ENCODE measurements at places on chromosomes 6 and 20.

GRCh38 chr6:54108271-54108670 lies 3.0 kb upstream of the MLIP start:
- H3K27ac ChIP-seq = no peak overlapping the region
- no peaks in the 10 kb centered on the region for H3K36me3 ChIP-seq
- no peak for DNase-seq

DNA sequence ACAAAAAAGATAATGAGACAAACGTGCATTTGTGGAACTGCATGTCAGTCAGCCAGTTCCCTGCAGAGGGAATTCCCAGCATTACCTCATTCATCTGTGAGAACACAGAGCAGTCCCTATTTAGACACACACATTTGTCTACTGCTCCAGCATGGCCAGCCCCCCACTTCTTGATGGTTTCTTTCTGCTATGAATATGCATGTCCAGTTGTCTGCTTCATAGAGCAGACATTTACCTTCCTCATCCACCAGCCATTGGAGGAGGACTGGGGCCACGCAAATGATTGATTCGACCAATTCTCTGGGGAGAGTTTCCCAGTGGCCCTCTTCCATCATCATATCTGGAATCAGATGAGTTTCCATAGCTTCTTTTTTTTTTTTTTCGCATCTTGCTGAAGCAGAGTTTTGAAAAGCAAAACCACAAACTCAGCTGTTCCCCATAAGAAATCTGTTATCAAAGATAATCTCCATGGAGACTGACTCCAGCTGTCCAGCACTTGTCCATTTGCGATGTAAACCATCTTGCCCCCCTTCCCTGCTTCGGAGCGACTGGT lies 11.8 kb downstream of the ENPP1 start:
- no peaks in the 10 kb centered on the region for H3K27me3 ChIP-seq
- H3K27ac ChIP-seq = no peak overlapping the region
- no peaks in the 10 kb centered on the region for H3K4me1 ChIP-seq
- H3K36me3 ChIP-seq = no peaks in the 10 kb centered on the region
- H3K4me3 ChIP-seq = no peak overlapping the region

- H3K36me3 ChIP-seq = no peaks in the 10 kb centered on the region
- DNase-seq = no peak
- no peak overlapping the region for H3K27ac ChIP-seq
- peaks cover 15% of the 10 kb centered on the region for H3K4me1 ChIP-seq
- H3K4me3 ChIP-seq = no peak overlapping the region
Measured at GRCh38 chr20:61929561-61929960, 136.1 kb downstream of the TAF4 start.

- H3K4me1 ChIP-seq = peaks cover 35% of the 10 kb centered on the region
- H3K27ac ChIP-seq = no peak overlapping the region
- no peaks in the 10 kb centered on the region for H3K27me3 ChIP-seq
- H3K36me3 ChIP-seq = peaks cover 39% of the 10 kb centered on the region
Measured at GRCh38 chr20:50574108-50574507, 63.9 kb downstream of the PTPN1 start.

- DNase-seq = peak; percentile 88
- no peak overlapping the region for H3K4me3 ChIP-seq
- H3K27ac ChIP-seq = peak overlapping the region; percentile 50
- no peaks in the 10 kb centered on the region for H3K36me3 ChIP-seq
Measured at GRCh38 chr6:73774311-73774774, 78.3 kb downstream of the CD109 start.

DNA sequence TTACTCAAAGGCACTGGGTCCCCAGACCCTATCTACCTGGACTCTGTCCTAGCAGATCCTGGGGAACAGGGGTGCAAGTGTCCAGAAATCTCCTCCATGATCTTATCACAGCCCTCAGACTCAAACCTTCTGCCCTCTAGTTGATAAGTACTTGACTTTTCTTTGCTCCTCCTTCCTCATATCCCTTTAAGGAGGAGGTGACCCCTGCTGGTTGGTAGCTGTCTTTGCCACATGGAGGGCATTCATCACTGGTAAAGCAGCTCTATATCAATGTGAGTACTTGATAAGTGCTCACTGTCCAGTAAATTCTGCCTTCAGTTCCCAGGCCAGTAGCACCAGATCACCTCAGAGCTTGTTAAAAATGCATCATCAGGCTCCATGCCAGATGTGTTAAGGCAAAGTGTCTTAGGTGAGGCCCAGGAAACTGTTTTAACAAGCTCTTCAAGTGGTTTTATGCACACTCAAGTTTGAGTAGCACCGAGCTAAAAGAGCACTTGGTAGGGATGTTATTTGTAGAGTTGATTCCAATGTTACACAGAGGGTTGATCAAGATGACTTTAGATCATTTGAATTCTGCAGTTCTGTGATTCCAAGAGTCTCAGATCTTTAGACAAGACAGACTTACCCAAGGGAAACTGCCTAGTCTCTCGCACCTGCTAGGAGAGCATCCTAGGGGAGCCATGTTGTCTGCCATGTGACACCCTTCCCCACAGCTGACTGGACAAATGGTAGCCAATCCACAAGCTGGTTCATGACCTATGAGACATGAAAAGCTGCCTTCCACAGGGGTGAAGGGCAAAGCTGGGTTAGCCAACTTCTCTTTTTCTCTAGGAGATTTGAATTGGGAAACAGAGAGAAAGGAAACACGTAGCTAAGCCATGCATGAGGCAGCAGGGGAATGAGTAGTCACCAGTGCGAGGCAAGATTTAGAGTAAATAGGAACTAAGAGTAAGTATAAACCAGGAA lies 18.6 kb downstream of the TREML2 start:
- no peak overlapping the region for H3K4me3 ChIP-seq
- no peak overlapping the region for H3K27ac ChIP-seq
- H3K4me1 ChIP-seq = no peaks in the 10 kb centered on the region
- H3K36me3 ChIP-seq = no peaks in the 10 kb centered on the region

DNA sequence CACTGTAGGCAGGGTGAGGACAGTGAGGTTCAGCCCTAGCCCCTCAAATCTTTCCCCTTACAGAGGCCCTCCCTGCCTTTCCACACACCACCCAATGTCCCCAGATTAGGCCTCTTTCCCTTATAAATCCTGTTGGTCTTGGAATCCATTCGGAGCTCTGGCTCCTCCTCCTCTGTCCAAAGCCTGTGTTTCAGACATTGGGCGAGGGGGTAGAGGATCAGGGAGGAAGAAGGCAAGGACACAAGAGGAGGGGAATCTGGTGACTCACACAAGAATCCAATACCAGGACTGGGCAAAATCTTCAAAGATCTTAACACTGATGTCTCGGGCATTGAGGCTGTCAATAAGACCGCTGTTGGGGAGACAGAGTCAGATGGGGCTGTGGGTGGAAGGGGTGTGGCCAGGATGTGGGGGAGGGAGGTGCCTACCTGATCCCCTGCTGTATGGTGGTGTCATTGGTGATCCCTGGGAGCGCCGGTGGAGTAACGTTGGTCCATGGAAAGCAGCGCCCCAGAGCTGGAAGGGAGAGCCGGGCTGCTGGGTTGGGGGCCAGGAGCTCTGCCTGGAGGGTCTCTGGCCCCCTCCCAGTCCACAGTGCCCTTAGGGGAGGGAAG lies 7.6 kb downstream of the SLC44A4 start:
- H3K4me1 ChIP-seq = no peaks in the 10 kb centered on the region
- no peaks in the 10 kb centered on the region for H3K27me3 ChIP-seq
- DNase-seq = peak; percentile 11
- H3K27ac ChIP-seq = no peak overlapping the region

DNA sequence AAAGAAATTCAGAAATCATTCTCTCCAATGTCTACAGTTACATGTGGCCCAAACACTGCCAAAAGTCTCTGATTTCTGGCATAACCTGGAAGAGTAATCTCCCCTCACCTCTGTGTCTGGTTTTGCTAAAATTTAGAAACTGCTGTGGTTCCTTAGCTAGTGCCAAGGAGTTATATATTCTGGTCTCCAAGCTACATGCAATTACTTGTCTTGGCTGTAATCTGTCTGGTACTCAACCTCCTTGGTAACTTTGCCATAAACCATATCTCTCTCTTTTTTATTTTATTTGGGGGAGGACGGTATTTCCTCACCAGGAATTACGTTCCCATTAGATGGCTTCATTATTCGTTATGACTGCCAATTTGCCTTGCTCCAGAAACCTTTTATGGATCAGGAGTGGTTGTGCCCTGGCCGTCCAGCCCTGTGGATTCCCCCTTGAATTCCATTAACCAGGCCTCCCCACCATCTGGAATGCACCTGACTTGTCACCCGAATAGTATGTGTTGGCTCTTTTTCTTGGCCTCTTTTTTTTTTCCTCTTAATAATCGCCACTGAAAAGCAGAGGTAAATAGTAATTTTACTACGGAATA lies 400.0 kb downstream of the CD83 start:
- H3K27ac ChIP-seq = no peak overlapping the region
- peak; percentile 42 for DNase-seq
- no peaks in the 10 kb centered on the region for H3K36me3 ChIP-seq
- H3K27me3 ChIP-seq = no peaks in the 10 kb centered on the region
- no peaks in the 10 kb centered on the region for H3K4me1 ChIP-seq
- H3K4me3 ChIP-seq = no peak overlapping the region

GRCh38 chr6:40399888-40400457 lies 187.2 kb downstream of the LRFN2 start:
- H3K4me1 ChIP-seq = no peaks in the 10 kb centered on the region
- no peak overlapping the region for H3K27ac ChIP-seq
- no peak overlapping the region for H3K4me3 ChIP-seq
- no peak for DNase-seq
- H3K27me3 ChIP-seq = no peaks in the 10 kb centered on the region
- H3K36me3 ChIP-seq = no peaks in the 10 kb centered on the region

GRCh38 chr20:3171391-3172125 lies 1.8 kb downstream of the LZTS3 start:
- H3K36me3 ChIP-seq = no peaks in the 10 kb centered on the region
- H3K27me3 ChIP-seq = peaks cover 7% of the 10 kb centered on the region
- H3K4me1 ChIP-seq = peaks cover 19% of the 10 kb centered on the region
- no peak overlapping the region for H3K27ac ChIP-seq
- H3K4me3 ChIP-seq = no peak overlapping the region

GRCh38 chr20:62507323-62507722 lies 31.5 kb upstream of the GATA5 start:
- no peak overlapping the region for H3K27ac ChIP-seq
- H3K36me3 ChIP-seq = no peaks in the 10 kb centered on the region
- H3K4me1 ChIP-seq = no peaks in the 10 kb centered on the region
- no peaks in the 10 kb centered on the region for H3K27me3 ChIP-seq

DNA sequence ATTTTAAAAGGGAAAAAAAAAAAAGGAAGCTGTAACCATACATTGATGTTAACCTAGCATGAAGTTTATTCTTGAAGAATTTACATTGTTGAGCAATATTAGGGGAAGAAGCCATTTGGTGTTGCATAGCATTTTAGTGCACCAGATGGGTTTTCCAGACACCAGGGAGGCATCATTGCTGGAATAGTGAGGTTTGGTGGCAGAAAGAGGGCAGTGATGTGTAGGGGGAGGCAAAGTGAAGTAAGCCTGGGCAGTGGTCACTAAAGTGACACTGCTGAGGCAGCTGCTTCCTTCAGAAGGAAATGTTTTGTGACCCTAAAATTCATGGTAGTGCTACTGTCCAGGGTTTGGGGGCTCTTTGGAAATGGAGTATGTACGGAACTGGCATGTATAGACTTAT lies 2.6 kb downstream of the TOMM6 start:
- H3K27ac ChIP-seq = no peak overlapping the region
- H3K36me3 ChIP-seq = peaks cover 31% of the 10 kb centered on the region
- no peak for DNase-seq
- peaks cover 6% of the 10 kb centered on the region for H3K4me1 ChIP-seq
- no peak overlapping the region for H3K4me3 ChIP-seq
- no peaks in the 10 kb centered on the region for H3K27me3 ChIP-seq

DNA sequence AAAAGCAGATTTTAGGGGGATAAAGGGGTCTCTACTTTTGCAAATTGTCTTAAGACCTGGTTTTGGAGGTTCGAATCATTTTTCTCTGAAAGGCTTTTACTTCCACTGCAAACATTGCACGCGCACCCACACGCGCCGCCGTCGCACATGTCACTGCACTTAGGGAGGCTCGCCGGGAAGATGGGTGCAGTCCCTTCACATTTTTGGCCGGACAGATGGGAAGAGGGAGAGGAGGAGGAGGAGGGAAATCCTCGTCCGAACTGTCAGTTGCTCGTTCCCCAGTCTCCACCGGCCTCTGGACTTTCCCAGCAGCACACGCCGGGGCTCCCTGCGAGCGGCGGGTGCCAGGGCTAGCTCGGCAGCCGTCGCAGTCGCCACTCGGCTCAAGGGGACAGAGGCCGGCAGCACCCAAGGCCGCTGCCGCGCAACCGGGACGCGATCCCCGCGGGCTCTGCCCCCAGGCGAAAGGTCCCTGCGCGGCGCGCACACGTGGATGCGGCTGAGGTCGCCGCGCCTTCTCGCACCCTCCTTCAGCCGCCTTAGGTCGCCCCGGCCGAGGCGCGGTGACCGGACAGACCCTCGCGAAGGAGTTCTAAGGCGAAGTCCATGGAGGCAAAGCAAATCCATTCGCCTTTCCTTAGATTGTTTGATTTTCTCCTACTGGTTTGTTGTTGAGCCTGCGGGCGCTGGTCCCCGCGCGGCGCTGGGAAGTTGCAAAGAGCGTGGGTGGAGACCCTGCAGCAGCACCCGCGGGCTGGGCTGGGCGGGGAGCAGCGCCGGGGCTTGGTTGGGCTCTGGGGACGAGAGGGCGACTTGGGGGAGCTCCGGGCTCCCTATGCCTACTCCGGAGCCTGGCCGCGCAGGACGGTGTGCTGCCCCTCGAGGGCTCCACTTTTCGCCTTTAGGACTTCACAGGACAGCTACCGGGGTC lies 1.2 kb downstream of the MYB start:
- no peak for DNase-seq
- H3K27ac ChIP-seq = no peak overlapping the region
- H3K4me1 ChIP-seq = peaks cover 14% of the 10 kb centered on the region

- no peaks in the 10 kb centered on the region for H3K27me3 ChIP-seq
- no peak for DNase-seq
- H3K27ac ChIP-seq = no peak overlapping the region
- H3K36me3 ChIP-seq = no peaks in the 10 kb centered on the region
- no peaks in the 10 kb centered on the region for H3K4me1 ChIP-seq
- H3K4me3 ChIP-seq = peak overlapping the region; percentile 52
Measured at GRCh38 chr20:60137657-60138245, 179.5 kb downstream of the CDH26 start.

GRCh38 chr6:162538643-162539064 lies 188.9 kb downstream of the PRKN start:
- H3K27me3 ChIP-seq = no peaks in the 10 kb centered on the region
- DNase-seq = no peak
- H3K4me1 ChIP-seq = no peaks in the 10 kb centered on the region
- H3K36me3 ChIP-seq = no peaks in the 10 kb centered on the region
- no peak overlapping the region for H3K27ac ChIP-seq
- H3K4me3 ChIP-seq = no peak overlapping the region

DNA sequence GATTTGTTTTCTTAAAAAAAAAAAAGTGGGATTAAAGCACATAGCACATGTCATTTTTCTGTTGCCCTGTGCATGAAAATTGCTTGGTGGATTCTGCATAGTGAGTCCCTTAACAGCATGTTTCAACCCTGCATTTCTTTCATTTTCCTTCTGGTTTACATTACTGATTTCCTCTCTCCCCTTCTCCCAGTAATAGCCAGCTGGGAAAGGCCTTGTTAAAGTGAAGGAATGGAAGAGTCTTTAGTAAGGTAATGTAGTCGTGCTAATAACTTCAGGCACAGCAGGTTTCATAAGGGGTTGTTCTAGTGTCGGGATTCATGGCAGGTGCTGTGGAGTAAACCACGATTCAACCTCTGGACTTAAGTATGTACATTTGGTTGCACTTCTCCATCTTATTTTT lies 202.4 kb downstream of the FARS2 start:
- H3K4me1 ChIP-seq = peaks cover 10% of the 10 kb centered on the region
- H3K27ac ChIP-seq = no peak overlapping the region
- no peak overlapping the region for H3K4me3 ChIP-seq
- no peaks in the 10 kb centered on the region for H3K36me3 ChIP-seq

- H3K27me3 ChIP-seq = no peaks in the 10 kb centered on the region
- no peak overlapping the region for H3K27ac ChIP-seq
- H3K4me3 ChIP-seq = no peak overlapping the region
- peak; percentile 67 for DNase-seq
- H3K4me1 ChIP-seq = peaks cover 19% of the 10 kb centered on the region
- peaks cover 14% of the 10 kb centered on the region for H3K36me3 ChIP-seq
Measured at GRCh38 chr6:71393981-71394432, 105.4 kb downstream of the OGFRL1 start.

Measured in astrocyte (in vitro differentiated cells and primary cell).